ENCODE measurements at places on chromosomes 1 and 21. TPM values are rescaled to one million over a fixed set of nuclear protein-coding genes. Genes with fewer than 3 reads are reported as not detected.

Gene IGSF3
- 0.49 TPM for total RNA-seq

Gene PLEKHA6
- total RNA-seq: 4.3 TPM

Gene PTPN22
- total RNA-seq: 0.49 TPM

Gene OBSCN
- total RNA-seq: 9.1 TPM

Gene ZDHHC18
- 11.1 TPM for total RNA-seq

All from bladder microvascular endothelial cell (primary cell).